ENCODE measurements at places on chromosomes 12 and 14.
A peak's percentile ranks its signal among the peaks of the same experiment; 100 is the strongest.

GRCh38 chr14:47150267-47150666, 498.7 kb upstream of the RPL10L start:
- DNase-seq = no peak

GRCh38 chr14:62558451-62558850, 486.8 kb downstream of the KCNH5 start:
- DNase-seq = no peak

- DNase-seq = no peak
Measured at GRCh38 chr12:70795608-70796007, 124.9 kb downstream of the PTPRR start.

DNA sequence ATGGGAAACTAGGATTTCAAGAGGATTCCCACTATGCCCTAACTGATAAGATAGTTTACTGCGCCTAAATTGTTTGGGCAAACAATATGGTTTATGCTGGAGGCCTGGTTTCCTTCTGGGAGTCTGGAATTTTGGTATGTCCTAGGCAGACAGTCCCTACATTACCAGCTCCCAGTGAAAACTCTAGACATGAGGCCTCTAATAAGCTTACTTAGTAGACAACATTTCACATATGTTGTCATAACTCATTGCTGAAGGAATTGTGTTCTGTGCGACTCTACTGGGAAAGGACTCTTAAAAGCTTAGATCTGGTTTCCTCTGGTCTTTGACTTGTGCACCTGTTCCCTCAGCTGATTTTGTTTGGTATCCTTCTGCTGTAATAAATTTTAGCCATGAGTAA, 18.0 kb upstream of the PRPF39 start:
- no peak for DNase-seq

DNA sequence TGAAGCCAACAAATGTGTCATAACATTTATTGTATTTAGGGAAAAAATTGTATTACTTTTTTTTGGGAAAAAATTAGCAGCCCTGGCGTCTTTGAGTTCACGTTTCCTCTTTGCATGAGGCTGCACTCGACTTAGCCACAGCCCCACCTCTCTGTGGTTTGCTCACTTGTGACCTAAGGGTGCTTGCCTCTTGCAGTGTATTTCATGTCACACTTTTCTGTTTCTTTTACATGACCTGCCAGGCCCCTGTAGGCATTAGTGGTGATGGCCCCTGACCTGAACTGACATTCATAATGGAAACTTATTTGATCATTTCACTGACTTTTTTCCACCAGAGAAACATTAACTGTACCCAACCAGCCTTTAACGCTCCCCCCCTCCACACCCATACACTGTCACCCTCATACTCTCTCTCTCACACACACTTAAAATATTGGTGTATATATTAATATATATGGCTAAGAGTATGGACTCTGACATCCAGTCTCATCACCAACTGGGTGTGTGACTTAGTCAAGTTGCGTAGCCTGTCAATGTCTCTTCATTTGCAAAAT, 122.9 kb downstream of the PRKCH start:
- DNase-seq = no peak

DNA sequence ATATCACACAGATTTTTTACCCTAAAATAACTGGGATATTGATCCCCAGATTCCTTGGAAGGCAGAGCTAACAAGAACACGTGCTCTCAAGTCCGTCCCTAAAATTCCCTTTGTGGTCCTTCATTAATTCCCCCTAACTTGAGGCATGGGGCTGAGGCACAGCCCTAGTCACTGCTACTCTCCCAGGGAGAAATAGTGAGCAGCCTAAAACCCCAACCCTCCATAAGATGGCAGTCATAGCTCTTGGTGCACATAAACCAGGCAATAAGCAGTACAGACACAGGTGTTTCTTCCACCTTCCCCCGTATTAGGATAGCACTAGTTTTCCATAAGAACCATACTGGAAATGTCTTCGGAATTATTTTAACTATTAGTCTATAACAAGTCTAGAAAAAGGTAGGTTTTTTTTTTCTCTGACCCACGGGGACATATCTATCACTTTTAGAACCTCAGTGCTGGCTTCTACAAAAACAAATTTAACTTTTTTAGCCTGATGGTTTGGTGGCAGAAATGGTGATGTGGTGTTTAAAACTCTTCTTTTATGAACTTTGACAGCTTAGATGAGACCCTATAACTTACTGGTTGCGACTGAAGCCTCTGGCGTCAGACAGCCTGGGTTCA, 3.1 kb upstream of the ARHGEF40 start:
- DNase-seq = peak; percentile 11

- DNase-seq = no peak
Measured at GRCh38 chr14:99203080-99203479, 68.9 kb downstream of the BCL11B start.

GRCh38 chr12:104057771-104058197, 6.5 kb upstream of the HCFC2 start:
- DNase-seq = peak; percentile 37

DNA sequence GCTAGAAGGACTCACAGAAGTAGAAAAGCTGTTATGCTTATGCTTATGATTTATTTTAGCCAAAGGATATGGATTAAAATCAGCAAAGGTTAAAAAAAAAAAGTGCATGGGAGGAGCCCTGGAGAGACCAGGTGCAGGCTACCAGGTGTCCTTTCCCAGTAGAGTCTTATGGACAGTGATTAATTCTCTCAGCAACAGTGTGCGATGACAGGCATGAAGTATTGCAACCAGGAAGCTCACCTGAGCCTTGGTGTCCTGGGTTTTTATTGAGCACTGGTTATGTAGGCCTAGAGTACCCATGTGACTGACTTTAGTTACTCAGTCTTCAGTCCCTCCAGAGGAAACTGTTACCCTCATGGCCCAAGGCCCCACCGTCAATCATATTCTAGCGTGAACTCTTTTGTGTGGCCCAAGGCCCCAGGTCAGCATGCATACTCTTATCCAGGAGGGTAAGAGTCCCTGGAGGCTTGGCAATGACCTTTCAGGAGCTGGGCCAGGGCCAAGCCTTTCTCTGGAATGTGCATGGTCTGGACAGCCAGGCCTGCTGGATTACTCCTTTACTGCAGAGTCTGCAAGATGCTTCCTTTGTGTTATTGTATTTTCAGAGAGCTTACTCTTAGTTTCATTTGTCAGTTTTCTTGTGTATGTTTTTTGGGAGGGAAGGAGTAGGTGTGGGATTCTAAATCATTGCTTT, 69.6 kb upstream of the RD3L start:
- no peak for DNase-seq

DNA sequence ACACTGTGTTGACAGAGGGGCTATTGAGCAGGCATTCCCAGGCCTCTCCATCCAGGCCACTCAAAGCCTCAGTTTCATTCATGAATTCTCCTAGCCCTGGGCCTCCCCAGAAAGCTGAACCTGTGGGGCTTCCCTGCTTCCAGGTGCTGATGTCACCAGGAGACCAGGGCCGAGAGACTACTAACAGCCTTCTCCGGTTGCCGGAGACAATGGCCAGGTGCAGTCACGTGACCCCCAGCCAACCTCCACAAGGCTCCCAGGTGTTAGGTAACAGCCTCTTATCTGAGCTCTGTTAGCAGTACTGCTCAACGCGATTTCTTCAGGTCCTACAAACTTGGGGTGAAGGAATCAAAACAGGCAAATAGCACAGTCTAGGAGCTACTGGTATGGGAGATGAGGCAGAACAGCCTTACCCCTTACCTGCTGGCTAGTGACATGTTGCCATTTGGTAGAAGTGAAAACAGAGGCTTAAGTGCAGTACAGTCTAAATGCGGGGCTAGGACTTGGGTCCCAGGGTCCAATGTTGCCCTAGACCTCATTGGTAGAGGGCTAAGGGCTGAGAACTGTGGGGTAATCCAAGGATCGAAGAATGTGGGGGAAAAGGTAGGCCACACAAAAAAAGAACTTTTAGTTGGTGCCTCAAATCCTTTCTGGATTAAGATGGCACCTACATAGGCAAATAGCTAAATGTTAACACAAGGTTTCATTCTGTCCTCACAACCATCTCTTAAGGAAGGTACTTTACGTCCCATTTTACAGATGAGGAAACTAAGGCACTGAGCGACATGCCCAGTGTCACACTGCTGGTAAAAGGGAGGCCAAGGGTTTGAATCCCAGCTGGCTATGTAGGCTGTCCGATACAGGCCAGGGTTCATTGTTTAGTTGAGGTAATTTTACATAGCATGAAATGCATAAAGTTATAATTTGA, 3.8 kb downstream of the CCDC88C start:
- DNase-seq = peak; percentile 93

GRCh38 chr14:69711881-69712560, 54.9 kb upstream of the SRSF5 start:
- no peak for DNase-seq

GRCh38 chr12:116433249-116433648, 125.9 kb upstream of the MAP1LC3B2 start:
- DNase-seq = no peak

DNA sequence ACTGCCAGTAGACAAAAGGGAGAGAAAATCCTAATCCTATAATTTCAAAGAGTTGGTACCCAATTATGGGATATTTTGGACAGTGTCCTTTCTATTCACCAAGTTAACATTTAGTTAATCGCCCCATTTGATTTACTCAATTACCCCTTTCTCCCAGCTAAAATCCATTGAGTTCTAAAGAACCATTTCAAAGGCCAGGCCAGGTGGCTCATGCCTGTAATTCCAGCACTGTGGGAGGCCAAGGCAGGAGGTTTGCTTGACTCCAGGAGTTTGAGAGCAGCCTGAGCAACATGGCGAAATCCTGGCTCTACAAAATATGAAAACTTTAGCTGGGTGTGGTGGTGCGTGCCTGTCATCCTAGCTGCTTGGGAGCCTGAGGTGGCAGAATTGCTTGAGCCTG, 5.5 kb upstream of the GPR19 start:
- DNase-seq = no peak

GRCh38 chr12:128387811-128388422, 120.9 kb downstream of the TMEM132C start:
- peak; percentile 38 for DNase-seq

GRCh38 chr14:25056688-25057078, 6.7 kb upstream of the STXBP6 start:
- DNase-seq = no peak

- DNase-seq = no peak
Measured at GRCh38 chr12:34210183-34210582, 187.9 kb downstream of the ALG10 start.

DNA sequence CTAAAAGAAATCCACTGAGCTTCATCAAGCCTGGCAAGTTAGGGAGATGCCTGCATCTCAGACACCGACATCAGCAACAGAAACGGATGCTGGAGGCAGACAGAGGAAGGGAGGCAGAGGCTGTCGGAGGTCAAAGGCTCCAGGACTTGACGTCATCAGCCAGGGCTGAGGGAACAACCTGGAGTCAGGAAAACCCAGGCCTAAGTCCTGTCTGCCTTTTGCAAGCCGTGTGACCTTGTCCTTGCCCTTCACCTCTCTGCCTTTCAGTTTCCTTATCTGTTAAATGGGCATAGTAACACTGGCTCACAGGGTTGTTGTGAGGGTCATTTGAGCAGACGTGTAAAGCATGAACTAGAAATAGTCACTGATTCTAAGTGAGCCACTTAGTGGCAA, 194.2 kb downstream of the BCL11B start:
- no peak for DNase-seq

GRCh38 chr12:28082096-28082495, 108.2 kb upstream of the CCDC91 start:
- DNase-seq = no peak

DNA sequence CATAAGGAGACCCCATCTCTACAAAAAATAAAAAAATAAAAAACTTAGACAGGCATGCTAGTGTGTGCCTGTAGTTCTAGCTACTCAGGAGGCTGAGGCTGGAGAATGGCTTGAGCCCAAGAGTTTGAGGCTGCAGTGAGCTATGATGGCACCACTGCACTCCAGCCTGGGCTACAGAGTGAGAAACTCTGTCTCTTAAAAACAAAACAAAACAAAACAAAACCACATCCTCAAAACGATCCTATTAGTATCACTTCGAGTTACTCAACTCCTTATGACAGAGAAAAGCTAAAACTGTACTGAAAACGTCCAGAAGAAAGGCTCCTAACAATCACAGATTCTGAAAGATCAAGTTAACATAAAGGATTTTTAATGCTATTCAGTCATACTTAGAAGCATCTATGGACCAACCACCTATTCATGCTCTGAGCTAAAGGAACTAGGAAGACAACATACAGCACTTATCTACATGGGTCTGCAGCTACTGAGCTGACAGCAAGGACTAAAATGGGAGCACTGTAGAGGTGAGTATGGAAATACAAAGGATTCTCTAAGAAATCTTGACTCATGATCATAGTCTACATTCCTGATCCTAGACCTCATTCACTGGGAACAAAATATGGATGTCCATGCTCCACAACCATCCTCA, 75.3 kb upstream of the DUSP6 start:
- DNase-seq = no peak

DNA sequence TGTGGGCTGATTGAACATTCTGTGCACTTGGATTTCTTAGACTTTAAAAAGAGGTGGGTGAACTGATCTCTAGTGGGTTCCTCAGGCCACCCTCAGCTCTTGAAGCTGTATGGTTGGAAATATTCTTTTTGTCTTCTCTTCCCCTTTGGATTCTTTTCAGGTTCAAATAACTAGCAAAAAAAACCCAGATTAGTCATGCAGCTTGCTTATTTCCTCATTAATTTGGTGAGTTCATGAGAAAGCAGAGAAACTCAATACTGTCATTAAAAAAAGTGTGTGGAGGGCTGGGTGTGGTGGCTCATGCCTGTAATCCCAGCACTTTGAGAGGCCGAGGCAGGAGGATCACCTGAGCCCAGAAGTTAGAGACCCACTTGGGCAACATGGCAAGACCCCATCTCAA, 183.4 kb downstream of the ESR2 start:
- DNase-seq = no peak

- DNase-seq = no peak
Measured at GRCh38 chr12:114395755-114396152, 10.2 kb downstream of the TBX5 start.

GRCh38 chr12:4119157-4119761, 154.3 kb upstream of the CCND2 start:
- DNase-seq = no peak

- no peak for DNase-seq
Measured at GRCh38 chr14:53523226-53523625, 370.1 kb upstream of the DDHD1 start.

- no peak for DNase-seq
Measured at GRCh38 chr14:77077040-77077439, 21.0 kb upstream of the CIPC start.

DNA sequence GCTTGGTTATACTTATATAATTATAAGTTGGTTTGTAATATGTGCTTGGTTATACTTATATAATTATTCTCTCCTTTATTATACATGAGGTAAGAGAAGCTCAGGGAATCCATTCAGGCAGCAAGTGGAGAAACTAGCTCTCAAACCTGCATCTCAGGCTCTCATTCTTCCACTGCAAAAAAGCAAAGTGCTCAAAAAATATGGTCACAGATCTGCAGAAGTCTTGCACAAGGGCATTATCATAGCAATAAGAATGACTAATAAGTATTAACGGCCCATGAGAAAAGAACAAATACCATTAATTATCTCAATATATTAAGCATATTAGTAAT, 476 bp upstream of the TRAFD1 start:
- DNase-seq = no peak

DNA sequence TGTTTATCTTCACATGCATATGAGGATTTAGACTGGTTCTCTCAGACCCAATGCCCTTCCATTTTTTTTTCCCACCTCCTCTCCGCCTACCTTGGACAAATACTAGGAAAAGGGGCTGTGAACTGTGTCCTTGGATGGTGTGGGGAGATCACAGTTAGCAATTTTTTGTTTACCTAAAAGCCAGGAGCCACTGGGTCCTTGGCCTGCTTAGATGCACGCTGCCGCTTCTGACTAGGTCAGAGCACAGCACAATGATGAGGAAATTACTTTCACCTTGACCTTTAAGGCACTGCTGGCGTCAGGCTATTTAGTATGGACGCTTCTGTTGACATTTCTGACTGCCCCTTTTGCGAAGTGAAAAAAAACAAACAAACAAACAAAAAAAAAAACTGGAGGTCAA, 1.9 kb downstream of the CCDC38 start:
- no peak for DNase-seq

All from NCI-H748 treated with DMSO at 0.1 percent for 48 hours (cell line).